ENCODE measurements at places on chromosomes 4 and X.

DNA sequence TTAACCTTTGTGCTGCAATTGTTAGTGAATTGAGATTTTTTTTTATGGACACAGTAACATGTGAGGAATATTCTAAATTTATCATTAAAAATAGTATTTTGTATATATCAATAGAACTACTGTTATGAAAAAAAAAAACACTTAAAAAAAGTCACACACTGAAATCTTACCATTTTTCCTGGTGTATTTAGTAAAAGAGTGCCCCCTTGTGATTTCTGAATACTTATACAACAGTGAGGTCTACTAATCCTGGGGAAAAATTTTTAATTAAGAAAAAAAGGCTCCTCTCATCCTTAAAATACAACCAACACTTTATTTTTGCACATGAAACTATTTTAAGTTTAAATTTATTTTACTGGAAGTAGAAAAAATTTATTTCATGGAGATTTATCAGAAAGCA lies 56.4 kb upstream of the SPOCK3 start:
- no peak for DNase-seq

DNA sequence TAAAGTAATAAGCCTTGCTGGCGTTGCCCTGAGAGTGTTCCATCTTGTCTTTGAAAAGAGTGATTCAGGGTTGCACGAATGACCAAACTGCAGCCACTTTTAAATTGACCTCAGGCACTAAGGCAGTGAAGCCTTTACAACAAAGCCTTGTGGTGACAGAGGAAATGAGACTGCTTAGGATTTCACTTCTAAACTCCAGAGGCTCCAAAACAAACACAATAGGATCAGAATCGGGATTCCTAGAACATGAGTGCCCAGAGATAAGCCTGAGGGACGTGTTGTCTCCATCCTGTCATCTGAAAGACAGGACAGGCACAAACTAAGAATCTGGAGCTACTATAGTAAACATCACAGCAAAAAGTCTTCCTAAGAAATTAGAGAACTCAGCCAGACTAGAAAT lies 405.2 kb downstream of the PPARGC1A start:
- DNase-seq: no peak

DNA sequence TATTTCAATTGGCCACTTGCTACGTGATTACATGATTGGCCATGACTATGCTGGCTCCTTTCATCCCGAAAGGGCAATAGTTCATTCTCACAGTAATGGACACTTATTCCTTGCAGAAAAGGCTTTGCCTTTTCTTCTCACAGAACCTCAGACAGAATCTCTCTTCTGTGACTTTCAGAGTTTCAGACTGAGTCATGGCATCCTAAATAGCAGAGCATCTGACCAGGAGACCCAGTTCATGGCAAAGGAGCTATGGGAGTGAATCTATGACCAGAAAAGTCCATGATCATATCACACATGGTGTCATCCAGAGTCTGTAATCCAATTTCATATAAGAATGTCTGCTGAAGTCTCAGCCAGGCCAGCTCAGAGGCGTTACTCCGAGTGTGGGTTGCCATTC lies 263.3 kb upstream of the CLNK start:
- no peak for DNase-seq

DNA sequence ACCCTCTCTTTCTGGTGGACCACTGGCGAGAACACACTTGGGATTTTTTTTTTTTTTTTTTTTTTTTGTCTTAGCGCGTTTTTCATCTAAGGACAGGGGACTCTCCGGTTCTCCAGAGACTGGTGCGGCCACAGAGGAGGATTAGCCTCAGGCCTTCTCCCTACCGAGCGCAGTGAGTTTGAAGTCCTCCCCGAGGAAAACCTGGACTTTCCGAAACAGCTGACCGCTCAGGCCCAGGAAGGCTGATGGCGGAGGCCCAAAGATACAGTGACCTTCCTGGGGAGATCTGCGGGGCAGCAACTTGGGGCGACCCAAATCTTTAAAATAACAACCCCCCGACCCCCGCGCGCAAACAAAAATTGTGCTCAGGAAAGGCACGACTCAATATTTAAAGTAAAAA lies 9.2 kb downstream of the NKX3-2 start:
- DNase-seq: no peak

- no peak for DNase-seq
These were observed 79.9 kb downstream of the AMOT start for GRCh38 chrX:112760697-112761096.

GRCh38 chr4:142549248-142549647 lies 296.9 kb downstream of the INPP4B start:
- DNase-seq: no peak

DNA sequence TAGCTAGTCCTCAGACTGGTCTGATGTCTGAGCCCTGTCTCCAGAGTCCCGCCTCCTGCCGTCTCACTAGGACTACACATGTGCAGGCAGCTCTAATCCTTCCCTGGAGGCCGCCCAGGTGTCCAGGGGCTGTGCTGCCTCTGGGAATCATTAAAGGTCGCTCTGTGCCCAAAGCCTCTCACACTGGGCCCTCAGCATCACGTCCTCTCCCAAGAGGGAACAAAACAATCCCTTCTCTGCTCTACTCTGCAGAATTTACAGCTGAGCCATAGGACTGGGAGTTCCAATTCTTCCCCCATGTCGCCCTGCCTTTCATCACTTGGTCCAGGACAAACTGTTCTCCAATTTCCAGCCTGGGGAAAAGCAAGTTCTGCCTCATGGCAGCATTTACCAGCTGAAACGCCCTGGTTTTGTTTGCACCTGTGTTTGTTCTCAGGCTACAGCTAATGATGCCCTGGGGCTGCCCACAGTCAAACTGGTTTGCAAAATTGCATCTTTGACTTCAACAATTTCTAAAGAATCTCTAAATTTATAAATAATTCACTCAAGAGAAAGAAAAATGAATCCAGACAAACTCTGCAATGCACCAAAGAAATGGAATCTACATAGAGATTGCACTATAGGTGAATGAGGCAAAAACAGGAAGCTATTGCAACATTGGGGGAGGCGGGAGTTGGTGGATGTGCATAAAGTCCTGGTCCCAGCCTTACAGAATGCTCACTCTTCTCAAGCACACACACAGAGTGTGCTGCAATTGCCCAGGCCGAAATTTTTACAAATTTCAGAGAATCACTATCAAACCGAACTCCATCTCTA lies 7.2 kb upstream of the MRFAP1 start:
- no peak for DNase-seq

- no peak for DNase-seq
These were observed 818 bp downstream of the RAI2 start for GRCh38 chrX:17860179-17860780.

DNA sequence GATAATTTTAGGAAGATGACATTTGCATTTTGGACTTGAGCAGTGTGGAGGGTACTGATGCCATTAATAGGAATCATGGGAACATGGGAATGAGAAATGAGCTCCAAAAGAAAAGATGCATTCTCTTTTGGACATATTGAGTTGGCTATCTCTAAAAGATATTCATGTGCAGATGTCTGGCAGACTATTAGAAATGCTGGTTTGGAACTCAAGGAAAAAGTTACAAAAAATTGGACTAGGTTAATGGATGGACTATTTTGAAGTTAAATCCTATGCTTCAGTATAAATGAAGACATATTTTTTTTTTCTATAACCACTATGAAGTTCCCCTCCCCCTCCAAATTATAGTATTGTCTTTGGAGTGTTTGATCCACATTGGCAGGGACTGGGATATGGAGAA lies 3.6 kb upstream of the LIMCH1 start:
- DNase-seq: no peak

- no peak for DNase-seq
These were observed 77.8 kb downstream of the HOPX start for GRCh38 chr4:56603297-56603696.

DNA sequence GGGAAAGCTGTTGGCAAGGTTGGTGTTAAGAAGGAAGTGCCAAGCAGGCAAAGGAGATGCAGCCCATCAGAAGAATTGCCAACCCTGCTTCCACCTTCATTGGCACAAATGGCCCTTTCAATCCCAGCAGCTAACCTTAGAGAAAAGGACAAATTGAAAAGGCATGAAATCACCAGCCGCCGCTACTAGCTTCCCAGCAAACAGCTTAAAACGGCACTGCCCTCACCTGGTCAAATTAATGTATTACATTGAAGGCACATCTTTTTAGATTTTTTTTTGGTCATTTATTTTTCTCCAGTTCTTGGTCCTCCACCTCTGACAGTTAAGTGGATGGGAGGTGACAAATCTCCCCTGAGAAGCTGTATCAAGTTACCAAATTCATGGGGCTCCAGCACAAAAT lies 51.0 kb upstream of the NHSL2 start:
- DNase-seq: peak; percentile 39

GRCh38 chr4:177803151-177803550 lies 360.9 kb upstream of the AGA start:
- DNase-seq: no peak

- no peak for DNase-seq
These were observed 32.7 kb upstream of the TCEANC start for GRCh38 chrX:13620207-13620606.

- DNase-seq: no peak
These were observed 13.4 kb upstream of the P2RY10 start for GRCh38 chrX:78931814-78932213.

- DNase-seq: no peak
These were observed 580 bp upstream of the PLS3 start for GRCh38 chrX:115560211-115560977.

DNA sequence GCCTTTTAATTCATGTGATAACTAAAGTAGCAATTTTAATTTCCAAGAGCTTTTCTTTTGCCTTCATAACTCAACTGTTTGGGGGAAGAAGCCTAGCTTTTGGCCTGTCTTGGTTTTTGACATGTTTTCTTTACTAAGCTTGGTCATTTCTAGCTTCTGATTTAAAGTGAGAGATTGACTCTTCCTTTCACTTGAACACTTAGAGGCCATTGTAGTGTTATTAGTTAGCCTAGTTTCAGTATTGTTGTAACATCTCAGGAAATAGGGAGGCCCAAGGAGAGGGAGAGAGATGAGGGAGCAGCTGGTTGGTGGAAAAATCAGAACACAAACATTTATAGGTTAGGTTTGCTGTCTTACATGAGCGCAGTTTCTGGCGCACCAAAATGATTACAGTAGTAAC lies 44.8 kb downstream of the DCLK2 start:
- no peak for DNase-seq

GRCh38 chrX:115393271-115393670 lies 103.8 kb downstream of the LUZP4 start:
- no peak for DNase-seq

DNA sequence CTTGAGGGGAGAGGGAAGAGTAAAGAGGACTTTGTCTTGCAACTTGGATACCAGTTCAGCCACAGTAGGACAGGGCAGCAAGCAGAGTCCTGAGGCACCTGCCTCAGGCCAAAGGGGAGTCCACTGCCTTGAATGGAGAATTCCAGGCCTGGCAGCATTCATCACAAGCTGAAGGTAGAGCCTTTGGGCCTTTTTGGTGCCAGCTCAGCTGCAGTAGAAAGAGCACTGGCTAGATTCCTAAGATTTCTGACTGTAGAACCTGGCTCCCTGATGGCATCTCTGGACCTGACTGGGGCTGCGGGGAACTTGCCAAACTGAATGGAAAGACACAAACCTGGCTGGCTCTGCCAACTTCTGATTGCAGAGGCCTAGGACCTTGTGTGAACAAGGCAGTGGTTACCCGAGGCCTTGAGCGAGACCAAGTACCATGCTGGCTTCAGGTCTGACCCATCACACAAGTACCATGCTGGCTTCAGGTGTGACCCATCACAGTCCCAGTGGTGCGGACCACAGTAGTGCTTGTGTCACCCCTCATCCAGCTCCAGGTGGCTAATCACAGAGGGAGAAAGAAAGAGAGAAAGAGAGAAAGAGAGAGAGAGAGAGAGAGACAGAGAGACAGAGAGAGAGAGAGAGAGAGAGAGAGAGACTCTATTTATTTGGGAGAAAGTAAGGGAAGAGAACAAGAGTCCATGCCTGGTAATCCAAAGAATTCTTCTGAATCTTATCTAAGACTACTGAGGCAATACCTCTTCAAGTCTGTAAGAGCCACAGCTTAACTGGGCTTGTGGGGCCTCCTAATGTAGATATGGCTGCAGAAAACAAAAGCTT lies 137.6 kb upstream of the SPIN4 start:
- no peak for DNase-seq

- DNase-seq: no peak
These were observed 3.1 kb upstream of the SLC9B2 start for GRCh38 chr4:103079621-103080020.

GRCh38 chr4:127574643-127575042 lies 58.1 kb upstream of the INTU start:
- no peak for DNase-seq

GRCh38 chr4:113811359-113811758 lies 49.8 kb upstream of the CAMK2D start:
- DNase-seq: no peak

DNA sequence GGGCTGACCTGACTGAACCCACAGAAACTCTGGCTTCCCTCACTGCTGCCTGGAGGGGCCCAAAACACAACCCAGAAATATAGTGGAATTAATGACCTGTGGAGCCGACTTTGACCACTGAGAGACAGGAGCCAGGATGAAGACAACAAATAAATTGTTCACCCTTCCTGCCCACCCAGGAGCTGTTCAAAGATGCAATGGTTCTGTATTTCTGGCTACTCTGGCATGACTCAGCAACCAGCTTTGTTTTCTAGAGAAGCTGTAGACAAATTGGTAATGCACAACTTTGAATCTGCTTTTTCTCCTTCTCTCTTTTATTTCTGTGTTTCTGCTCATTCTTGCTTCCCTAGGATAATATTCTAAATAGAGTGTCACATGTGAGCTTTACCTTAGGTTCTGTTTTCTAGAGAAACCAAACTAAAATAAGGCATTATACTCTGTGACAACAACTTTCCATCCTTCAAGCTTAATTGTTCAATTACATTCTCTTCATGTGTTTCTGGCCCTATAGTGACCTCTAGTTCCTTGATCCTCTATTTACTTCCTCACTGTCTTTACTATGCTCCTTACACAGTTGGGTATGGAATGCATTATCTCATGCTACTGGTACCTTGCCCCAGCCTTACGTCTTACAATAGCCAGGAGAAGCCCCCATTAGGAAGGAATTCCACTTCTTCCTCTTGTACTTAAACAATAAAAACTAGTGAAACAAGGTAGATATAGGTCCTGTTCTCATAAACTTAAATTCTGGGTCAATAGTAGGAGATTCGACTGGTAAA lies 6.5 kb upstream of the PRKG2 start:
- DNase-seq: no peak

- DNase-seq: no peak
These were observed 128.9 kb downstream of the SH3KBP1 start for GRCh38 chrX:19758539-19758938.

DNA sequence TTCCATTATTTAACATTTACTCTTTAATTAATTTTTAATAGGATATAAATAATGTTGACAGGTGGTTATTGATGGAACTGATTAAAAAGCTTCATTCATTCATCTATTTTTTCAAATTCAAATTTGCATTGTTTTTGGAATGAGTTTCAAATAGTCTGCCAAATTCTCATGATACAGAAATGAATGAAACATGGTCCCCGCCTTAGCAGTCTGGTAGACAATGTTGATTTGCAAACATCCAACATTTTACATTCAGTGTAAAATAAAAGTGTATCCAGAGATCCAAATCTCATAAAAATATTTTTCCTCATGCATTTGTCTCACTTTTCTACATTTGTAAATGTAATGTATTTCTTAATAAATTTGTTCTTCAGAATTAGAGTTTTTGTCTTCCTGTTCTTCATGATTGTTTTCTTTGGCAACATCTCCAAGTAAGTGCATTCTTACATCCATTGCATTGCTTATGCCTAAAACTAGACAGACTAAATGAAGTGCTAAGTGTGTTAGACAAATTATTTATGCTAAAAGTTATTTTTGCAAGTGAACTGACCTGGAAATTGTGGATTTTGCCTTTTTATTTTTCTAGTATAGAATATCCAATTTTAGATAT lies 142.3 kb downstream of the PCDH18 start:
- DNase-seq: no peak

Measured in NCI-H2227 treated with DMSO at 0.1 percent for 48 hours (cell line).